ENCODE measurements at places on chromosomes 5 and 9. TPM values are rescaled to one million over a fixed set of nuclear protein-coding genes. Genes with fewer than 3 reads are reported as not detected.

The POLK gene
- total RNA-seq = 20.5 TPM

The RIGI gene
- total RNA-seq = 17.3 TPM

The CATSPER3 gene
- total RNA-seq = 0.32 TPM

The RANBP3L gene
- 1.1 TPM for total RNA-seq

The FUT7 gene
- not detected for total RNA-seq

The PCDHGA12 gene
- total RNA-seq = 14.2 TPM

The ABCA2 gene
- total RNA-seq = 125 TPM

The PCDHB15 gene
- 0.75 TPM for total RNA-seq

The LCN9 gene
- total RNA-seq = not detected

The JADE2 gene
- 38.4 TPM for total RNA-seq

The PCDHGA3 gene
- total RNA-seq = 0.55 TPM

The C9 gene
- total RNA-seq = not detected

The SAXO1 gene
- 0.41 TPM for total RNA-seq

The NEUROG1 gene
- total RNA-seq = not detected

The EDIL3 gene
- total RNA-seq = 34.1 TPM

The KIF3A gene
- 3.0 TPM for total RNA-seq

The ANKRD20A1 gene
- 18.7 TPM for total RNA-seq

The GCNT1 gene
- total RNA-seq = 52.0 TPM

The SLC38A9 gene
- 26.2 TPM for total RNA-seq

The PDGFRB gene
- 56.3 TPM for total RNA-seq

The HSPB3 gene
- 55.2 TPM for total RNA-seq

The TCF7 gene
- total RNA-seq = 2.2 TPM

The TAF11L5 gene
- not detected for total RNA-seq

The KIF4B gene
- not detected for total RNA-seq

The RELL2 gene
- 19.1 TPM for total RNA-seq

The OTP gene
- not detected for total RNA-seq

The PCDHB2 gene
- total RNA-seq = 1.1 TPM

The CNTNAP3 gene
- 1.6 TPM for total RNA-seq

Data from transverse colon (tissue), 4 donors.